ENCODE measurements at places on chromosomes 13 and 19.

GRCh38 chr19:6723738-6724137 is 3.3 kb upstream of the C3 start:
- no peak for ATAC-seq

DNA sequence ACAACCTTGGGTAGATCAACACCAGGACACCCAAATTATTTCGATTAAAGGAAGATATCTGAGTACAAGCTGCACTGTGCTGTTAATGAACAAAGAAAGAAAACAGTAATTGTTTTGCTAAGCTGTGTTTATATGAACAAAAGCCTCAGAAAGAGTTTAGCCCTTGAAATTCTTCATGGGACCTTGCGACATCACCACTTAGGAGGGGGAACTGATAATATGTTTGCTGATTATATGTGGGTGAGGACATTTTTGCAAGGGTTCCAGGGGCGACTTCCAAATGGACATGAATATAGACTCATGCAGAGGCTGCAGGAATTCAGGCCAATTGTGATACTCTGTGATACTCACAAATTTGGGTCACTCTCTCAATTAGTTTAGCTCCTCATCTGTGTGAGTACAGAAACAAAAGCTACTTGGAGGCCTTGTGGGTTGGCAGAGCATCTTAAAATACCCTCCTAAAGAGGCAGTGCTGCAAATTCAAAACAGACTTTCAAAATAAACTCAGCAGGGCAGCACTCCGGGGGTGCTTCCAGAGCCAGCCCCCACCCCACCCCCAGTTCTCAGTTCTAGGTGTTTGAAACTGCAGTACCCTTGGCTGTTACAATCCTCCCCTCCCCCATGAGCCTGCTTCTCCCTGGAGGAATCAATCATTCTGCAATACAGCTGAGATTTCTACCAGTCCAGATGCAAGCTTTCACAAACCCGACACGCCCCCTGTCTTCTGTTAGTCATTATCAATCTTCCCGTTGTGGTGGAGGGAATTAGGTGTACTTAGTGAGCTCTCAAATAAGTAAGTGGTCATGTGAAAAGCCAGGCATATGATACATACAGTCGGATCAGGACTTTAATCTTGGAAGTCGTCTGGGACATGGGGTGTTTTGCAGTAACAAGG is 97.0 kb upstream of the MBNL2 start:
- peak; percentile 67 for ATAC-seq

DNA sequence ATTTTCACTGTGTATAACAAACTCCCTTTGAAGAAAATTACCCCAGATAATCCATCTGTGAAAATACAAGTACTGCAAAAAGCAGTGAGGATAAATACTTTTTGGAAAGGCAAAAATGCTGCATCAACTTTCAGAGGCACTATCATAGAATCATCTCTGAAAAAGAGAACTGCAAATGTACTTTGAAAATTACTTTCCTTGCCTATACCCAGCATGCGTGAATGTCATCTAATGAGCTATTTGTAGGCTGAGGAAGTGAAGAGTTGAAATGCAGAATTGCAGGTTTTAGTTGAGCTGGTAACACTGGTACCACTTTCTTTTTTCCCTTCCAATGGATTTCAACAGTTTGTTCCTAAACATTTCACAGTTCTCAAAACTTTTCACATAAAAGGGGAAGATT is 196.7 kb downstream of the TBC1D4 start:
- ATAC-seq: no peak

DNA sequence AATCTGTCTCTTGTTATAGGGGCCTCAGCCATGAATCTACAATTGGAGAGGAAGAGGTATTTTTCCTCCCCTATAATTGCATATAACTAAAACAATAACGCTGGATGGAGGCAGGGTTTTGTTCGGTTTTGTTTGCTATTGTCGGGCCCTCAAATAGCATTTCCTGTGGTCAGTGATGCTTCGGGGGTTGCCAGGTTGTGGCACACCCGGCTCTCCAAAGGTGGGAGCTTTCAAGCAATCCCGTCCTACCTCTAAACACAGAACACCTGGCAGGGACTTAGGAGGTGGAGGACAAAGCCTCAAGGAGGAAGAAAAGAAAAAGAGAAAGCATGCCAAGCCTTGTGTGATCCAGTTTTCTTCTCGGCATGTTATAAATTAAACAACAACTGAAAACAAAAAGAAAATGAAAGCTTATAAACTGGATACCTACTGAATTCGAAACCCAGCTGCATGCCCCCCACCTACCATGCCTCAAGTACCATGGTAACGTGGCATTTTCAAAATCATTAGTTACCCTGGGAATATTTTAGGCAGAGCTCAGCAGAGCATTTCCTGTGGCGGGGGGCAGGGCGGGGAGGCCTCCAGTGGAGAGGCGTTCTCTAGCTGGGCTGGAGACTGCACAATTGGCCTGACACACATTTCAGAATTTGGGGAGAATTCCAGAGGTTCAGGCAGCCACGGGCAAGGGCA is 213.8 kb downstream of the DCLK1 start:
- ATAC-seq: peak; percentile 67

DNA sequence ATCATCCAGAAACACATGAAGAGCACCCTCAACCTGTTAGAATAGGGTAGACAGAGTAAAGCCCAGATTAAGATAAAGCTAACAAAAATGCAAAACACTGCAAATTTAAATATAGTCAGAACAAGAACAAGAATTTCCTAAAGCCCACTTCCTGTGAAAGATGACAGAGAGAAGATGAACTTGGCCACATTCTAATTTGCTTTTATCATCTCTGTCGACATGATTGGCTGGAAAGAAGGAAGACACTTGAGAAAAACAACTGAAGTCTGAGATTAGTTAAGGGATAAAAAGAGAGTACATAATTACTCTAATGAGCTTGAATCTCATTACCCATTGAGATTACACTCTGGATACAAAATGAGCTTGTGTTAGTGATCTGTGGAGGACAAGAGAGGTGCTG is 537.6 kb downstream of the KLF5 start:
- ATAC-seq: no peak

- ATAC-seq: no peak
Observed at GRCh38 chr13:50873467-50873866, 30.0 kb upstream of the DLEU7 start.

DNA sequence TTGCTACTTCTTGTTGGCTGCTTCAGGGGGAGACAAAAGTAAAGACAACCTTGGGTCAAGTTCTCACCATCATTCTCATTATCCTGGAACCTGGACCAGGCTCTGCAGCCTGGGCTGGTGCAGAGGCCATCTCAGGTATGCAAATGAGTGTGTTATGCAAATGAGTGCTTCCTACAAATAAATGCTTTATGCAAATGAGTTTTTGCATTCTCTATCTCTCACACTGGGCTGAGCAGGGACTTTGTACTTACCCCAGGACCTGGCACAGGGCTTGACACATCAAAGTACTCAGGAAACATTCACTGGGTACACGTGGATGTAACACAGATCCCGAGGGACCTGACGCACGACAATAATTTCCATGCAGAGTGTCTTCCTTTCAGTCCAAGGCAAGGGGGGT is 103.0 kb downstream of the DNAJC15 start:
- no peak for ATAC-seq

- no peak for ATAC-seq
Observed at GRCh38 chr19:46608581-46609345, 7.6 kb downstream of the CALM3 start.

DNA sequence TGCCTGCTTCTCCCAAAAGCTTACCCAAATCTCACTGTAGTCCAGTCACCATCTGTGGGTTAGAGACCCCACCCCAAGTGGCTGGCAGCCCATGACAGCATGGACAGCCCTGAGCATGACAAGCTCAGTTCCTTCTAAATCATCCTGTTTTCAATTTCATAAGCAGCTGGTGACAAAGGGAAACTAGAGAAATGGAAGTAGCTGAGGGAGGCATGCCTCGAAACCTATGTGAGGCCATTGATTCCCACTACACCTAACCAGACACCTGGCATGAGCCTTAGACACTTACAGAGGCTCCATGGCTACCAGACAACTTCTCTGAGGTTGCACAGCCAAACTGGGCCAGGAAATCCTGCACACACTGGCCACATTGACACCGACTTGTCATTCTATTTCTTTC is 56.2 kb downstream of the ABCC4 start:
- ATAC-seq: no peak

GRCh38 chr13:42792154-42792553 is 10.8 kb downstream of the FAM216B start:
- ATAC-seq: no peak

- ATAC-seq: peak; percentile 96
Observed at GRCh38 chr13:101098873-101099272, 317.4 kb downstream of the NALCN start.

DNA sequence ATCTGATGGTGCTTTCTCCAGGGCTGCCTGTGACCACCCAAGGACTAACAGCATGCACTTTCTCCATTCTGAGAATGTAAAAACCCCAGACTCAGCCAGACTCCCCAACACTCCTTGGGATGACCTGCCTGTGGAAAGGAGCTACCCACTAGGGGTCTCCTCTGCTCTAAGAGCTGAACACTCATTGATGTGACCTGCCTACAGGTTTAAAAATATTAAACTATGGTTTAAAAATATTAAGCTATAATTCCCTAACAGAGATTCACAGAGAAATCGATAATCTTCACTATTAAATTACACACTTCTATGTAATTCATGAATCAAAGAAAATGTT is 696.2 kb upstream of the SLITRK5 start:
- no peak for ATAC-seq

GRCh38 chr19:48354332-48354992 is 9.3 kb downstream of the TMEM143 start:
- no peak for ATAC-seq

DNA sequence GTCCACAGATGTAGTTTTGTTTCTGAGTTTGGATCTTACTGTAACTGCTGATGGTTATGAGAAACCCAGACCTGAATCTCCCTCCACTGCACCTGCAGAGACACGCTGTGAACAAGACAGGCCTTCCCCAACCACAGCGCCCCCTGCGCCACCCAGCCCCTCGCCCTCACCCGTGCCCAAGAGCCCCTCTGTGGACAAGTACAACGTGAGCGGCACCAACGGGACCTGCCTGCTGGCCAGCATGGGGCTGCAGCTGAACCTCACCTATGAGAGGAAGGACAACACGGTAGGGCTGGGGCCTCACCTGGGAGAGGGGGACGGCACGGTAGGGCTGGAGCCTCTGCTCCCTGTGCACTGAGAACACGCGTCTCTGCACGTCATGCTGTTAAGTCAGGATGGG is 22.3 kb downstream of the LAMP1 start:
- no peak for ATAC-seq

GRCh38 chr19:29712744-29713516 is 2.1 kb downstream of the C19orf12 start:
- no peak for ATAC-seq

DNA sequence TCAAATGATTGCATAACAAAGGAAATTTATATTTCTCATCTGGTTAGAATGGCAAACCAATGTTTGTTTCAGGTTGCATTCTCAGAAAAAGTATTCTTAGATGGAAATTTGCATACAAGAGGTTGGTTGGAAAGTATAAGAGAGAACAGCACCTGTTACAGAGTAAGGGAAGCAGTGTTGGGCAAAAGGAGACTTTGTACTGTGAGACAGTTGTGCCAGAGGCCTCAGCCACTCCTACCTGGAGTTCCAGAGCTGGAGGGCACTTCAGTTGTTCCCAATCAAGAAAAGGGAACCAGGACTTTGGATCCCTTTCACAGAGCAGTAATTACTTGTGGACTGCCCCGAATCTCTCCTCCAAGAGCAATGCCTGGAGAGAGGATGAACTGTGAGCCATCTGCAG is 81.8 kb downstream of the SPRY2 start:
- ATAC-seq: no peak

DNA sequence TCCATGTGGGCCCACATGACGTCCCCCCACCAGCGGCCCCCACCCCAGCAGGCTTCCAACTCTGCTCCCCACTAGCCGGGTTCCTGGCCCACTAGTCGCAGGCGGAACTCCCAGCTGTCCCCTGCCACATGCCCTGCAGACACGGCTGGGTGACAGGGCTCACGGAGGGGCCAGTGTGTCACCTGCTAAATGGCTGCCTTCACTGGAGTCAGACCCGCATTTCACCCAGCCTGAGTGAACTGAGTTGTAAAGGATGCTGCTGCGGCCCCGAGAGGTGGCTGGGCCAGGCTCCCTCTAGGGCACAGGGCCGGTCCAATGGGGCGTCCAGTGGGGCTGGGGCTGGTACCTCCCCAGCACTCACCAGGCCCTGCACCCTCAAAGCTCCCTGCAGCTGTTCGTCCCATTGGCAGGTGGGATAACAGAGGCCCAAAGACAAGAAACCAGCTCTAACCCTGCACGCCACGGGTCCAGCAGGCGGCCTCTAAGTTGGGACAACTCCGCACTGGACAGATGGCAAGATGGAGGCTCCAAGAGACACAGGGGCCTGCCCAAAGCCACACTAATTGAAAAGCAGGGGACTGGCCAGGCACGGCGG is 3.2 kb downstream of the LMNB2 start:
- no peak for ATAC-seq

DNA sequence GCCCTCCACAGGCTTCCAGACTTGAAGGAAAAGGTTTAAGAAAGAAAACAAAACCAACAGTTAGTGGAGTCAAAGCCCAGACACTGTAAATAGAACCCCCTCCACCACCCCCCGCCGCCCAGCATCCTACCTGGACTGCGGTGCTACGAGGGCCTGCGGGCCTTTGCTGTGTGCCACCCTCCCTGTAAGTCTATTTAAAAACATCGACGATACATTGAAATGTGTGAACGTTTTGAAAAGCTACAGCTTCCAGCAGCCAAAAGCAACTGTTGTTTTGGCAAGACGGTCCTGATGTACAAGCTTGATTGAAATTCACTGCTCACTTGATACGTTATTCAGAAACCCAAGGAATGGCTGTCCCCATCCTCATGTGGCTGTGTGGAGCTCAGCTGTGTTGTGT is 6.3 kb upstream of the GARIN5A start:
- no peak for ATAC-seq

DNA sequence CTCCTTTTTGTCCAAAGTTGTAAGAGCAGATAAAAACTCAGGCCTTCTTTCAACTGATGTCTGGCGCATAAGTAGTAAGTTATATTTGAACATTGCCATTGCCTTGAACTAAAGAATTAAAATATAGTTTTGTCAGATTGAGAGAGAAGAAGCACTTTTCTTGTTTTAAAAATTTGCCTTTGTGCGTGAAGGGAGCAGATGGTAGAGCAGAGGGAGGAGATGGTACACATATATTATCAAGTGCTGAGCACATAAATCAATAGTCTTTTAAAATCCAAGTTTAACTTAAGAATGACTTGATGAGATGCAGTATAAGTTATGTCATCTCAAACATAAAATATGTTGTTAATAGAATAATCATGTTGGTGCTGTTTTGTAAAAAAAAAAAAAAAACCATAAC is 504.6 kb upstream of the KLHL1 start:
- no peak for ATAC-seq

GRCh38 chr13:113196970-113197737 is 11.3 kb downstream of the PCID2 start:
- no peak for ATAC-seq
